ENCODE measurements at places on chromosomes 2 and 18.

DNA sequence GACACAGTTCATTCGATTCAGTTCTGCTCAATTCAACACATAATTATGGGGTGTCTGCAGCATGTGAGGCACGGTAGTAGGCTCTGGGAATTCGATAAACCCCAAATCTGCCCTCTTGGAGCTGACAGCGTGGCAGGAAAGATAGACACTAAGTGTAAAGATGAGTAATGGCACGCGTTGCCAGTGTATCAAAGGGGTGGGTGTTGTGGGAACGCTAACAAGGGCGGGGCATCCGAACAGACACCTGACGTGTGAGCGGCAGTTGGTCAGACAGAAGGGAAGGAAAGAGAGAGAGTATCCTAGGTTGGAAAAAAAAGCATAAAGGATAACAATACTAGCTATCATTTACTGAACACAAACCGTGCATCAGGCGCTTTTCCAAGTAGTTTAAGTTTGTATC, 125.7 kb upstream of the HAAO start:
- no peak for ATAC-seq

DNA sequence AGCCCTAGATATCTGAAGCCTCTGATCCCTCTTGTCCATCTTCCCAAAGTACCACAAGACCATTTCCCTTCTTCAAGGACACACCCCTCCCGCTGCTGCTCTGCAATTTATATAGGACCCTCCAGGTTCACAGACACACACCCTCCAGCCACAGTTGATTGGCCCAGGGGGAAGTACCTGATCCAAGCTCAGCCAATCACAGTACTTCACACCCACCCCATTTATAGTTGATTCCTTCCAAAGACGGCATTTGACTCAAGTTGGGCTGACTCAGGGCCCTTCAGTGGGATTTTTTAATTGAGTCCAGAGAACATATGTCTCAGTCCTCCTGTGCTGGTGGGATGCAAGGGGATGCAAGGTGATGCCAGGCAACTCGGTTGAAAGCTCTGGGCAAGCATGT, 59.2 kb downstream of the GYPC start:
- no peak for ATAC-seq

DNA sequence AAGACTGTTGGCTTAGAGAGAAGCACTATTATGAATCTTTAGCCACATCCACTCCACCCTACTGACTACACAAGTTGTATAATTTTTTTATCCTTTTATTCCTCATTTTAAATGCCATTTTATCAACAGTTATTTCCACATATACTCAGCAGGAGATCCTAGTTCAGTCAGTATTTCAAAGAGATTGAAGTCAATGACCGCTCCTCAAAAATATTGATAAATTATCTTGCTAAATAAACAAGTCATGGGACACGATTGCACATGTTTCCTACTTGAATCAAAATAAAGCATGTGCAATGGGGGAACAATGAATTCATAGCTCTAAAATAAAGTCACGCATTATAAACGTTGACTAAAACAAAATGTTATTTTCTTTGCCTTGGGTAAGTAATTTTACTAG, 496.5 kb downstream of the LRRTM4 start:
- no peak for ATAC-seq

DNA sequence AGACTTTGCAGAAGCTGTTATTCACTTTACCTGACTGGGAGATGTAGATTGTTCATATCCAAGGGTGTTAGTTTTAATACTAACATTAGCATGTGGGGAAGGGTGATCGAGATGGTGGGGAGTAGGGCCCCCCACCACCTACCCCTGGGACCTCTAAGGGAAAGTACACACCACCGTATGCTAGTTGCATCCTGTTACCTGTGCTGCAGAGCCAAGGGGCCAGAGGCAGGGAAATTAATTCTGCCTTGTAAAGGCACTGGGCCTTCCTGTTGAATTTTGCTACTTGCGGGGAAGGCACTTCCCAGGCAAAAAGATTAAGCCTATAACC, 9.0 kb downstream of the STEAP3 start:
- ATAC-seq, result no peak

GRCh38 chr2:151713291-151713903, 20.9 kb downstream of the NEB start:
- ATAC-seq, result no peak

Data from SK-N-SH treated with all-trans-retinoic acid at 6 μM for 48 hours (cell line).